ENCODE measurements at places on chromosomes 4 and X. TPM values are rescaled to one million over a fixed set of nuclear protein-coding genes. Genes with fewer than 3 reads are reported as not detected.

Gene PARM1
- 18.0 TPM for total RNA-seq

GRCh38 chr4:10734697-10735096 lies 50.1 kb upstream of the CLNK start:
- no peak overlapping the region for H3K4me3 ChIP-seq
- H3K27me3 ChIP-seq = no peaks in the 10 kb centered on the region
- no peaks in the 10 kb centered on the region for H3K4me1 ChIP-seq
- no peaks in the 10 kb centered on the region for H3K36me3 ChIP-seq
- no peak for DNase-seq

DNA sequence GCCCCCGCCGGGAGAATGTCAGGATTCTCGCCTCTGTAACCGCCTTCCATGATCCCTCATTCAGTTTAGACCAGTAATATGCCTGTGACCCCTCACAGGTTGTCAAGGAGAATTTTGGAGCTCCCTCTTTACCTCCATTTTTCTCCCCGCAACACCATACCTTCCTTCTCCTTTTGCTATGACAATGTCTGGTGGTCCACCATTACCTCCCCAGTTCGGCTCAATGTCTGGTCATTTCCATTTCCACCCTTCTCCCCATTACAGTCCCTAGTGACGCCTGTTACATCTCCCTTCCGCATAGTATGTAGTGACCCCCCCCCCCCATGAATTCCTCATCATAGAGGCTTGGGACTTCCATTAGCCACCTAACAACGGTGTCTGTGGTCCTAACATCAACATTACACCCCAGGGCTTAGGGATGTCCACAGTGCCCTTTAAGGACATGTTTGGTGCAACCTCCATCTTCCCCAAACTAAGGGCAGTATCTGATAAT lies 700 bp downstream of the ARAF start:
- no peaks in the 10 kb centered on the region for H3K27me3 ChIP-seq
- H3K4me1 ChIP-seq = peaks cover 26% of the 10 kb centered on the region
- H3K4me3 ChIP-seq = peak overlapping the region; percentile 36
- H3K36me3 ChIP-seq = no peaks in the 10 kb centered on the region

GRCh38 chrX:125782184-125782583 lies 383.9 kb downstream of the DCAF12L2 start:
- no peak for DNase-seq
- no peak overlapping the region for H3K27ac ChIP-seq
- H3K27me3 ChIP-seq = no peaks in the 10 kb centered on the region
- H3K4me1 ChIP-seq = no peaks in the 10 kb centered on the region

DNA sequence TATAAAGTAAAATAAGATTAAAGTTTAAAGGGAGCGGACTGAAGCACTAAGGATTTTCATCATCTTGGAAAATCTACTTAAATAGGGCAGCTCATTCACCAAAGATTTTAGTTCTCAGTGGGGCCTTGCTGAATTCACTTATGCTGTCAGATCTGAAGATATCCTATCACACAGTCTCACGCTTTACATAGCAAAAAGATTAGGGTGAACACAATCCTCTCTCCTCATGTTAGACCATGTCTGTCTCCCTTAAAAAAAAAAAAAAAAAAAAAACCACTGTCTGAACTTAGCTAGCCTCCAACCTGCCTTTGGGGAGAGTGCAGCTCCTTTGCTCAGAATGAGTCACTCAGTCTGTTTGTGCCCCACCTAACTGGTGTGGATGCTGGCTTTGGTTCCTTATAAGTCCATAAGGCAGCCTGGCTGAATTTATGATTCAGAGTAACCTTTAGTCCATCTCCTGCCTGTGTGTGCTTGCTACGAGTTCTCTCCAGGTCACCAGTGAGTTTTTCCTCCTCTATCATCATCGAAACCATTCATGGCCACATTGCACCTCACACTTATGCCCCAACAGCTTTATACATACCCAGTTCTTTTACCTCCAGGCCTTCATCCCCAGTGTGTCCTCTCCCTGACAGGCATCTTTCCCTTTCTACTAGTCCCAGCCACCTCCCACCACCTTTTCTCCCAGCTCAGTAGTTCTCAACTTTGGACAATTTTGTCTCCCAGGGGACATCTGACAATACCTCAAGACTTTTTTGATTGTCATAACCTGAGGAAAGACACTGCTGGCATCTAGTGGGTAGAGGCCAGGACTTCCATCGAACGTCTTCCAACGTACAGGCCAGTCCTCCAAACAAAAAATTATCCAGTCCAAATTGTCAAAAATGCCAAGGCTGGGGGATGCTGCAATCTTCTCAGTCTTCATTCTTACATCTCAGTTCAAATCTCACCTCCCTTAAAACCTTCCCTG lies 220.7 kb upstream of the EMCN start:
- no peaks in the 10 kb centered on the region for H3K27me3 ChIP-seq
- peak overlapping the region; percentile 32 for H3K27ac ChIP-seq
- H3K36me3 ChIP-seq = no peaks in the 10 kb centered on the region
- H3K4me1 ChIP-seq = no peaks in the 10 kb centered on the region
- H3K4me3 ChIP-seq = no peak overlapping the region
- DNase-seq = peak; percentile 16

DNA sequence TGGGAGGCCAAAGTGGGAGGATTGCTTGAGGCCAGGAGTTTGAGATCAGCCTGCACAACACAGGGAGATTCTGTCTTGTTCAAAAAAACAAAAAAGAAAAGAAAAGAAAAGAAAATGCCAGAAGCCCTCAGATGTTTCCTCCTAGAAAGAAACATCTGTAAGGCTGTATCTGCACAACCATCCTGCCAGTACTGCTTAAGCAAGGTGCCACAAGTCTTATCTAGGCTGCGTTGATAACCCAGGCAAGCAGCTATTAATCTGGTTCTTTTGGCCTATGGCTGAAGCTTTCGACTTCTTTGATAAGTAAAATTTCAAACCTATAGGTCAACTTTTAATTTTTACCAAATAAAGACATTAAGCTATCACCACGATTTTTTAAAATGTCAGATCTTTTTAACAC lies 3.1 kb downstream of the COX18 start:
- no peaks in the 10 kb centered on the region for H3K36me3 ChIP-seq
- H3K4me3 ChIP-seq = no peak overlapping the region
- H3K4me1 ChIP-seq = no peaks in the 10 kb centered on the region
- H3K27ac ChIP-seq = no peak overlapping the region
